ENCODE measurements at places on chromosomes 5 and 9.
A peak's percentile ranks its signal among the peaks of the same experiment; 100 is the strongest.

GRCh38 chr9:128374221-128374675 is 3.1 kb downstream of the URM1 start:
- DNase-seq: no peak

DNA sequence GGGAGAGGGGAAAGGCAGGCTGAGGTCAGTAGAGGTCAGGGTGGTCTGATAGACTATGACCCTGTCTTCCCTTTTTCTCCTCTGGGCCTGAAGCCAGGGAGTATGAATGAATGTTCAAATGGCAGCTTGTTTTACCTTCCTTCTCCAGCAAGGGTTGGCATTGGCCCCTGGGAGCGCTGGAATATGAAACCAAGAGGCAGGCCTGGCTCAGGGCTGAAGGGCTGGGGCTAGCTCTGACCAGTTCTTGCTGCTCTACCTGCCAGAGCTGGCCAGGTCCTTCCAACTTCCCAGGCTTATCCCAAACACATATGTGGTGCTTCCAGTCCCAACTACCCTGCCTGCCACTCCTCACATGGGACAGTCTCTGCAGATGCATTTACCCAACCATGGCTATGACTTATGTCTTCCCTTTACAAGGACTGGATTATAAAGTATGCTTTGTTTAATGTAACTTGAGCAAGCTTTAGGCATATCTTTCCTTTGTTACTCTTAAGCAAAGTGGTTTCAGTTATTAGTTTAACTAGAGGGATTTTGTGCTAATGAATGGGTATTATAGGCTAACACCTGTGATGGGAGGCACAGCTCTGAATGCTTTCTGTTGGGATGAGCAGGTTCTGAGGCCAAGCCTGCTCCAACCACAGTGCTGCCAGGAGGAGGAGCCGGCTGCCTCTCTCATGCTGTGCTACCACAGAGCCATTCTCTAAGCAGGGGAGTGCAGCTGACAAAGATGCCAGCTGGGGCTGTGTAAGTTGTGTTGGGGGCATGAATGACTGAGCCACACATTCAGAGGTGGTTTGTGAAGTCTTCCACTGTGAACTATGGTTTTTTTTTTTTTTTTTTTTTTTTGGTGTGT is 6.1 kb downstream of the CCNI2 start:
- DNase-seq: no peak

- no peak for DNase-seq
These were observed 343.4 kb upstream of the PAPPA start for GRCh38 chr9:115810166-115810565.

- no peak for DNase-seq
These were observed 43.8 kb downstream of the WDR36 start for GRCh38 chr5:111135946-111136345.

- DNase-seq: no peak
These were observed 15.9 kb upstream of the RUFY1 start for GRCh38 chr5:179534431-179534830.

GRCh38 chr9:112334432-112334841 is 1.0 kb upstream of the PTBP3 start:
- no peak for DNase-seq

- peak; percentile 6 for DNase-seq
These were observed 2300.3 kb downstream of the MAT2B start for GRCh38 chr5:165805756-165806155.

DNA sequence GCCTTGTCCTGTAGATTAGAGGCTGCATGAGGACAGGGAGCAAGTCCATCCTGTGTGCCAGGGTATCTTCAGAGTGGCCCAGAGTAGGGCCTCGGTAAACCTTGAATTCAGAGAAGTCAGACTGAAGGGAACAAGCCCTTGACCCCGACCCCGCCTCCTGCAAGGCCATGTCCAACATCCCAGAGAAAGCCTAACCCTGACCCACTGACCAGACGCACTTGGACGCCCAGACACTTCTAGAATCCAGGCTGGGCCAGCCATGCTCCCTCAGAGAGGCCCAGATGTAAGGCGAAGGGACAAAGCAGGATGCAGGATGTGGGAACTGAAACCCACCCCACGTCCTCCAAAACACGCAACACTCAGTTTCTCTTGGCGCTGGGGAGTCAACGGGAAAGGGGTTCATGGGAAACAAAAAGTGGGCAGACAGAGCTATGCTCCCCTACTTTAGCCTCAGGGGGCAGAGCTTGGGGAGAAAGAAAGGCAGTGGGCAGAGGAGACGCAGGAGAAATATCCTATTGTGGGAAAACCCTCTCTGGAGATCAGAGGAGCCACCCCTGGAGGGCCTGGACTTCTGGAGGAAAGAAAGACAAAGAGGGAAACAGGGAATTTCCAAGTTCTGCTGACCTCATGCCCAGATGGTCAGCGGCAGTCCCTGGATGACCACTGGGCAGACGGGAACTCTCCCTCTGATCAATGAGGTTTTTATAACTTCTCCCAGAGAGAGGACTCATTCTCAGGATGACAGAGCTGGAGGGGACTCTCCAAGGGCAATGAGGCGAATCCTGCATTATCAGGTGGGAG is 13.0 kb downstream of the TNIP1 start:
- no peak for DNase-seq

DNA sequence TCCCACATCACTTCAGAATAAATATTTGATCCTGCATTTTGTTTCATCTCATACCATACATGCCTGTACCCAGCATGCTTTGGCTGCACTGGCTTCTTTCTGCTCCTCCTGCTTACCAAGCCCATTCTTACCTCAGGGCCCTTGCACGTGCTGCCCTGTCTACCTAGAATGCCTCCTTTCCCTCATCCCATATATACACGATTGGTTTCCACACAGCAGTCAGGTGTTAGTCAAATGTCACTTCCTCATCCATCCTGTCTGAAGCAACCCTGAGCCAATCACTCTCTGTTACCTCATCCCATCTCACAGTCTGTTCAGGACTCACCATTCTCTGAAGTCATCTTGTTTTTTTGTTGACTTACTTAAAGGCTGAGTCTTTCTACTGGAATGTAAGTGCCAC is 30.3 kb downstream of the CAST start:
- no peak for DNase-seq

GRCh38 chr9:37036776-37037502 is 2.9 kb upstream of the PAX5 start:
- no peak for DNase-seq

DNA sequence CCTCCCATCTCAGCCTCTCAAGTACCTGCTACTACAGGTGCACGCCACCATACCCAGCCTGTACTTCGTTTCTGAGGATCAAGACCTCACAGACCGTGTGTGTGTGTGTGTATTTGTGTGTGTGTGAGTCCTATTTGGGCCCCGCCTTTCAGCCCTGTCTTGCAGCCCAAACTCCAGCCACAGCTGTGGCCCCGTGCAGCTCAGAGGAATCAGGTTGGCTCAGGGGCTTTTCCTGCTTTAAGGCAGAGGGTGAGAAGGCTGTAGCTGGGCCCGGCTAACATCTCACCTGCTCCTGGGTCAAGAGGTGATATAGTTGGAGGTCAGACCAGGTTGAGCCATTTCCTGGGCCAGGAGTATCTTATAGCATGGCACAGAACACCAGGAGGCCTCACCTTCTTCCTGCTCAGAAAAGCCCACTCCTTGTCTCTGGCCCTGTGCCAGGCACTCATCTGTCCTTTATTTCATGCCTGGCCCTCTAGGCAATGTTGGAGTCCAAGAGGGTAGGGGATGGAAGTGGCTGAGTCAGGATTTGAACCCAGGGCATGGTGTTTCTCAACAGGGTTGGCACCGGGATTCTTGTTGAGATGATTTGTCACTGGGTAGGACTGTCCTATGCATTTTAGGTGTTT is 1.6 kb upstream of the PHYKPL start:
- no peak for DNase-seq
